ENCODE measurements at places on chromosomes 11 and 22. TPM values are rescaled to one million over a fixed set of nuclear protein-coding genes. Genes with fewer than 3 reads are reported as not detected.

TALDO1 gene
- total RNA-seq, result 214 TPM

MRGPRE gene
- not detected for total RNA-seq

PCF11 gene
- 17.4 TPM for total RNA-seq

USP2 gene
- 0.84 TPM for total RNA-seq

ZNF280B gene
- total RNA-seq, result 0.38 TPM

OR8B8 gene
- total RNA-seq, result not detected

SAA1 gene
- total RNA-seq, result 160 TPM

EXT2 gene
- total RNA-seq, result 120 TPM

NXPE2 gene
- total RNA-seq, result not detected

C11orf16 gene
- not detected for total RNA-seq

PRG3 gene
- total RNA-seq, result not detected

MS4A6E gene
- not detected for total RNA-seq

CARNS1 gene
- not detected for total RNA-seq

MMP3 gene
- 5.9 TPM for total RNA-seq

OR51B4 gene
- total RNA-seq, result not detected

HIPK3 gene
- 22.9 TPM for total RNA-seq

MED19 gene
- 17.2 TPM for total RNA-seq
